ENCODE measurements at places on chromosomes 5 and 9.

DNA sequence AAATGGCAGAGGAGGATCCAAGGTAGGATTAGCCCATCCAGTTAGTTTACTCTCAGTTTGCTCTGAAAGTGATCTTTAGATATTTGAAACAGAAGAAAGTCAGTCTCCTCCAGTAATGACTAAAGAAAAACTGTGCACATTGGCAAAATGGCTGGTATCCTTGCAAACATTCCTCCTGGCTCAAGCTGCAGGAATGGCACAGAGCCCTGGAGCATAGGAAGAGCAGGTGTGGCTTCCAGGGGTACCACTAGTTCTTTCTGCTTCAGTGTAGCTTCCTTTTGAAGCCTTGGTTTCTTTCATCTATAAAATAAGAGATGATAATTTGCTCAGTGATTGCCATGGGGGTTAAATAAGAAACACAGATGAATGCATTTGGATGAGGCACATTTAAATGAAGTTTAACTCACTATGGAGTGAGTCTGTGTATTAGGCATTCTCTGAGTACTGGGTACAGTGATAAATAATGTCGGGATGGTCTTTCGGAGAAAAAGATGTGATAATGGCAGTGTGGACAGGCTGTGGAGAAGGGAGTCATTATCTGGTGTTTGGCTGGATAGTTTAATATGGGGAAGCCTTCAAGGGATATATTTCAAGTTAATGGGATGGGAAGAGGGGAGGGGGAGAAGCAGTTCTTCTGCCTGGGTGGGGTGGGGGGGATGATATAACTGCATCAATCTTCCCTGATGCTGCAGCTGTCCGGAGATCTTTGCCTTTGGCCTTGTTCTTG, 217.3 kb upstream of the KLF4 start:
- DNase-seq: no peak

DNA sequence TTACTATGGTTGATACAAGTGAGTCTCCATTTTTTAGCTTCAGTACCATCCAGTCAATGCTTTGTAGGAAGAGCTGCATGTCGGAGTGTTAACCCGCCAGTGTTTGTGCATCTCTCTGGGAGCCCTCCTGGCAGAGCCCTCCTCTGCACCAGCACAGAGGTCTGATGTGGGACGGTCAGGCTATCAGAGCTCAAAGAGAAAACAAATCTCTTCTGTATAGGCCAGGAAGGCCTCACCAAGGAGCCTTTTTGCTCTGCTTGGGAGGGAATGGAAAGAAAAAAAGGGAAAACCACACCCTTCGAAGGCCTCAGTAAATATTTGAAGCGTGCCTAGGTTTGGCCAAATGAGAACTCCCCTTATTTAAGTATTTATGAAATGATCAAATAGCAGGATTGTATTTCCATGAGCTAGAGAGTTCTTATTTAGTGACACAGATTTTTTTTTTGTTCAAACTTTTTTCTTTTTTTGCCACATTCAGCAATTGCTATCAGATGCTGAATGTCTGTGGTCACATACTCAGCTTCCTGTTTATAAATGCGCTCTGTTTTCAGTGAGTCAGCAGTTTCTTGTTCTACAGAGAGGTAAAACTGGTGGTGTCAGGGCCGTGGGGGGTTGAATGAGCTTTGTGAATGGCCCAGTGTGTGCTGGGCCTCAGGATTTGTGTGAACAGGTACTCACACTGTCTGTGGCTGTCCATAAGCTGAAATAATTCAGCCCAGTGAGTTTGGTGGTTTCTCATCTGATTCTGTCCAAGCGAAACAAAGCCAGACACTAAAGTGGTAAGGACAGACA, 226.6 kb downstream of the SNX18 start:
- peak; percentile 7 for DNase-seq

DNA sequence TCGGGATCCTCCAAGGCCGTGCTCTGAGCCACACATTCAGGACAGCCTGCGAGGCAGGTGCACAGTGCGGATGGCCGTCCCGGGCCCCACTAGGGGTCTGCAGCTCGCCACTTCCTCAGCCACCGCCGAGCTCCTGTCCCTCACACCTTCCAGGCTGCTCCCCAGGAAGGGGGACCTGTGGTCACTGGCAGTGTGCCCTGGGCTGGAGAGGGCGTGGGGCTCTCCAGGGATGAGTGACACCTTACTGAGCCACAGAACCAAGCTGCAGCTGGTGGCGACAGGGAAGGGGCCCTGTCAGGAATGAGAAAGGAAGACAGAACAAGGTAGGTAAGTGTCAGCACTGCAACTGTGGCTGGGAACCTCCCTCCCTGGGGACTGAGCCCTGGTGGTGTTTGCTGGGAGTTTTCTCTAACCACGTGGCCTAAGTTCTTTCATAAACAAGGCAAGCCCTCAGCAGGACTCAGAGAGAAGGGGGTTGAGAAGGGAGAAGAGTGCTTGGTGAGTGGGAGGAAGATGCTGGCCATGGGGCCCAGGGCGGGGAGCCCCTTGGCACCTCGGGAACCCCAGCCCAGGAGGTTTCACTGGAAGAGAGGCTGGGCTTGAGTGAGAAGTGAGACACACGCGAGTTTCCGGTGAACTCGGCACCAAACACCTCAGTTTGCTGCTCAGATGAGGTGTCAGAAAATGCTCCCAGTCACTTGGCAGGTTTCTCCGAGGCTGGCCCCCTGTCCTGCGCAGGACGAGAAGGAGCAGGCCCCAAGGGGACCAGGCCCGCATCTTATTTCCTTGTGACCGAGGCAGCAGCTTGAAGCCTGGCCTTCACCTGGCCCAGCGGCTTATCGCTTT, 5.2 kb downstream of the IL13 start:
- DNase-seq: peak; percentile 89

GRCh38 chr9:109843641-109844040, 63.6 kb downstream of the PALM2AKAP2 start:
- no peak for DNase-seq

- DNase-seq: no peak
Measured at GRCh38 chr9:69074801-69075200, 39.2 kb downstream of the FXN start.

GRCh38 chr5:2832394-2832793, 80.9 kb upstream of the IRX2 start:
- no peak for DNase-seq
